ENCODE measurements at places on chromosomes 7 and 10.

GRCh38 chr10:102451105-102451969, at the start of gene C10orf95:
Gene C10orf95, minus strand, starts transcription at chr10:102451543. Its CDS starts 450 bp downstream, at chr10:102451093.
- DNase-seq, result no peak

GRCh38 chr7:108875139-108875538, 305.5 kb downstream of the DNAJB9 start:
- no peak for DNase-seq

DNA sequence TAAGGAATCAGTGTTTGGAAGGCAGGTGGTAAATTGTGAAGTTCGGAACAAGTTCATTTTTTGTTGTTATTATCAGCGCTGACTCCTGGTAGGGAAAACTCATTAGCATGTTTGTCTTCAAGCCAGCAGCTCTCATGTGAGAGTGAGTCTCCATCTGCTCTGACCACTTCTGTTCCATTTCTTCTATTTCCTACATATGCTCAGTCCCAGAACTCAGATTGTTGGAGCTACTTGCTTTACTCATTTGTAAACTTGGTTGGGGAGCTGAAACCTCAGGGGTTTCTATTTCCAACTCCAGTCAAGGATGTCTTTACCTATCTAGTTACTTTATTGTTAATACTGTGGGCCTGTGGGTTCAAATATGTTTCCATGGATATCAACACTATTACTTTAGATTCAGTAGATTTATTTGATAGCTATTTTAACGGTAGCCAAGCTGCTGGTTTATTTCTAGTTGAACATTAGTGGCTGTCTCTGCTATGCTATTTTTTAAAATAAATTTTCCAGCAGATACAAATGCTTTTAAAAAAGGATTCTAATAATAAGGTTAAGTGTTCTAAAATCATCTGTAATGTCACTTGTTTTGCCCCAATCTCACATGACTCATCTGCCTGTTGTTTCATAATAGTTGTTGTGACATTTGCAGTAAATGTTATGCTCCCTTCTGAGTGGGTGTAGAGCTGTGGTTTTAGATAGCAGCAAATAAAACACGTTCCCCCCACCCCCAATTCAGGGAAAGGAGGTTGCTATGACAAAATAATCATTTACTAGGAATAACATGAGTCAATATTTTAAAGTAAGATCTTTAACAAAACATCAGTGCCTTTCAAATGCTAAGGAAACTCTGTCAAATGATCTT, 143.3 kb downstream of the HDAC9 start:
- DNase-seq, result no peak

- DNase-seq, result no peak
These were observed 17.6 kb downstream of the TCAF1 start for GRCh38 chr7:143884241-143884968.

DNA sequence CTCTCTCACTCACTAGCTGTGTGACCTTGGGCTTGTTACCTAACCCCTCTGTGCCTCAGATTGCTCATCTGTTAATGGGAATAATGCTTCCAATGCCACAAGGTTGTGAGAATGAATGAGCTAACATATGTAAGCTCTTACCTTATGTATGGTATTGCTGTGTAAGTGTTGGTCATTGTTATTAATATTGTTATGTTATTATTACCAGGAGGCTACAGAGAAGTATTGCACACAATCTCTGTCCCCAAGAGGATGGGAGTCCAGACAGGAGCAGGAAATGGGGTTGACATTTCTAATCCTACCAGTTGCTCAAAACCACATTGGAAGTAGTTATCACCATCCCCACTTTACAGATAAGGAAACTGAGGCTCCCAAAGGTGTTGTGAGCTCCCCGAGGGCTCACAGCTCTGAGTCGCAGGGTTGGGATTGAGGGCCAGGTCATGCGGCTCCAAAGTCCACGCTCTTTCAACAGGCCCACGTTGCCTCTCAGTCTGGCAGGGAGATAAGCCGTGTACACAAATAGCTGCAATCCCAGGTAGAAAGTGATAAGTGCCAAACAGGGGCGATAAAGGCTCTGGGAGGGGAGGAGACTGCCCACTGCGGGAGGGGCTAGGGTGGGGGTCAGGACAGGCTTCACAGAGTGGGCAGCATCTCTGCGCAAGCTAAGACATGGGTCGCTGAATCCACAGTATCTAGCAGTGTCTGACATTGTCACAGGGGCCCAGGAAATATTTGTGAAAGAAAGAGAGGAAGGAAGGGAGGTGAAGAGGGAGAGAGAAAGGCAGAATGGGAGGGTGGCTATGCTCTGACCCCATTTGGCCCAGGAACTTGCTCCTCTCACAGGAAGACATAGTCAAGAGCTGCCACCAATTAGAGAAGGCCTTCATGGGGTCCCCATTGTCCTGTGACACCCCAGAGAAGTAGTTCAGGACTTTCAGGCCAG, 9.6 kb upstream of the ZMIZ1 start:
- DNase-seq, result no peak

- DNase-seq, result no peak
These were observed 99.1 kb upstream of the CACNA2D1 start for GRCh38 chr7:82542665-82543064.

- DNase-seq, result no peak
These were observed at the start of gene NKX6-2 for GRCh38 chr10:132785723-132786475. Gene NKX6-2, minus strand, starts transcription at chr10:132786147. Its CDS starts 199 bp downstream, at chr10:132785948.
